ENCODE measurements at places on chromosomes 7 and 10. TPM values are rescaled to one million over a fixed set of nuclear protein-coding genes. Genes with fewer than 3 reads are reported as not detected.

GRCh38 chr10:110514848-110515247 is 17.1 kb downstream of the DUSP5 start:
- DNase-seq, result no peak

- DNase-seq, result no peak
Measured at GRCh38 chr7:124781418-124781817, 15.8 kb upstream of the GPR37 start.

DNA sequence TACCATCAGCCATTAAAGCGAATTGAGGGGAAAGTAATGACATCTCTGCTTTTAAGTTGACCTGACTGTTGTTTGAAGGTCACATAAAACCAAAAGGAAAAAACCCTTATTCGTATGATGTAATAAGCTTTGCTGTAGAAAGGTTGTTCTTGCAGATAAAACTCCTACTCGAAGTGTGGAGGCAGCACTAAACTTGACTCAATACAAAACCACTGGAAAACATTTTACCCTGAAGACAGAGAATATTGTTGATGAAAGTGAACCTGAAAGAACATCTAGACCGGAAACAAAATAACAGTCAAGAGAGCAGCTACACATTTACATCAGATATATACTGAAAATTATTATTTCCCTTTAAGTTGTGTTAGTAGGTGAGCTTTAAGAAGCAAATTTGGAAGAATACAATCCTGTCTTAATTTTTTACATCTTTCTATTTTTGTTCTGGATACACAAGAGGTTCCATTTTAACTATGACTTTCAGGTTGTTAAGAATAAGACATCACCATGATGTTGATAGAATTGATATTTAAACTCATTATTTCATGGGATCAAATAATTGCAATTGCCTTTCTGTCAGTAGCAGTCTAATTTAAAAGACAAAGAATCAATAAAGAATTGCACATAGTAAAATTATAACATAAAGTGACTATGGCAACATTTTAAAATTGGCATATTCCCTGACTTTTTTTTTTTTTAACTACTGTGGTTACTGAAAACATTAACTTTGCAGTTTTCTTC is 6.4 kb downstream of the ETV1 start:
- no peak for DNase-seq

The ZNF239 gene
- total RNA-seq, result 6.2 TPM

The ODAD2 gene
- total RNA-seq, result 2.9 TPM

The EVX1 gene
- not detected for total RNA-seq

- DNase-seq, result no peak
Measured at GRCh38 chr7:45567713-45568112, 6.5 kb upstream of the ADCY1 start.

The NFE2L3 gene
- 6.2 TPM for total RNA-seq

- DNase-seq, result no peak
Measured at GRCh38 chr10:61195211-61195610, 251.2 kb upstream of the RHOBTB1 start.

- no peak for DNase-seq
Measured at GRCh38 chr7:69780379-69780778, 182.1 kb downstream of the AUTS2 start.

The IFIT1B gene
- not detected for total RNA-seq

The GNAT3 gene
- not detected for total RNA-seq

The TAS2R16 gene
- total RNA-seq, result not detected

Measured in uterus (tissue), 4 donors.